CD4-positive, alpha-beta T cell treated with Interleukin-4 for 4 hours (primary cell): ENCODE measurements at places on chromosomes 3 and 15.

- DNase-seq, result no peak
These were observed 22.9 kb upstream of the HHATL start for GRCh38 chr3:42725454-42725853.

- DNase-seq, result no peak
These were observed 59.4 kb upstream of the CD96 start for GRCh38 chr3:111482574-111482973.

GRCh38 chr3:81375921-81376320 lies 385.5 kb downstream of the GBE1 start:
- no peak for DNase-seq

DNA sequence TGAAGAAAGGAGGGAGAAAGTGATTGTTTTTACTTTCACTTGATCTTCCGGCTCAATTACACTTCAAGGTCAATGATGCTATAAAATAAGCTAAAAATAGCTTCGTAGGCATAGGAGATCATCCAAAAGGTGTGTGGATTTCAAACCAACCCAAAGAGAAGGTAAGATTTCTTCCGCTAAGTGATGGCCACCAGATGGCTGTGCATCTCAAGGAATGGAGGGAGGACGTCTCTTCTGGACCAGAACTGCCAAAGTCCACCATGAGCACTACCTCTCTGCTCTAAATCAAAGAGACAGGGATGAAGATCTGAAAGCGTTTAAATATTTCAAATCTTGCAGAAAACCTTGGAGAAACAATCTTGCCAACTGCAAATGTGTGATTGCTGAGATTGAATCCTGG lies 199.1 kb upstream of the ZPLD1 start:
- no peak for DNase-seq

DNA sequence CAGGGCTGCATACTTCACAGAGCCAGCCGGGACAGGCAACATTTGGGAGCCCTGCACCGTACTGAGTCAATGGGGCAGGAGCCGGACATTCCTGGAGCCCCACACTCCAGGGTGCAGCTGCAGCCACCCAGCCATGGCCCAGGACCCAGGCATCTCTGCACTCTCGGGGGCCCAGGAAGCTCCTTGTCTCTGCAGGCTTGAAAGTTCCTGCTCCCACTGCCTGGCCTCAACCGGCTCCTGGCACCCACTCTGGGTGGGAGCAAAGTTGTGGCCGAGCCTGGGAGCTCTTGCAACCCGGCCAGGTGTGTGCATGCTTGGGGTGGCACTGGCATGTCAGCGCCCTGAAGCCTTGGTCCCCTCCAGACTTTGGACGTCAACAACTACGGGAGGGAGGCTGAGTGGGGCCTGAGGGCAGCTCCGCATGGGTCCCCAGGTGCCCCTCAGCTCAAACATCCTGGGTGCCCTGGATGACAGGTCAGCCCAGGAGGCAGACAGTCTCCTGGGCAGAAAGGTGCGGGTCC lies 833.5 kb upstream of the CADM2 start:
- no peak for DNase-seq

DNA sequence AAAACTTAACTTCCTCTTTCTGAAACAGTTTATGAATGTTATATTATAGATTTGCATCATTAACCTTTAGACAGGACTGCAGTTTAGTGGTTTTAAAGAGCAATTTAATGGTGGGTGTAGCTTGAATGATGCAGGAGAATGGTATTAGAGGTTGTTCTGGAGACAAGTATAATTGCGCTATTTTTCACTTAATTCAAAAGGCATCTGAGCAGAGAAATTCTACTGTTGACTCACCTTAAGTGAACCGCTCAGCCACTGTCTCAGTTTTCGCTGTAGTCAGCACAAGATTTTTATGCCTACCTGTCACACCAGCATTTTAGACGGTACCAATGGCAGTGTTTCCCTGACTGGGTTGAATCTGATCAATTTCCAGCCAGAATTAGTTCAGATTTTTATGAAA lies 348.8 kb upstream of the DCBLD2 start:
- DNase-seq, result no peak

GRCh38 chr3:20123131-20123652 lies 62.8 kb downstream of the SGO1 start:
- DNase-seq, result no peak

DNA sequence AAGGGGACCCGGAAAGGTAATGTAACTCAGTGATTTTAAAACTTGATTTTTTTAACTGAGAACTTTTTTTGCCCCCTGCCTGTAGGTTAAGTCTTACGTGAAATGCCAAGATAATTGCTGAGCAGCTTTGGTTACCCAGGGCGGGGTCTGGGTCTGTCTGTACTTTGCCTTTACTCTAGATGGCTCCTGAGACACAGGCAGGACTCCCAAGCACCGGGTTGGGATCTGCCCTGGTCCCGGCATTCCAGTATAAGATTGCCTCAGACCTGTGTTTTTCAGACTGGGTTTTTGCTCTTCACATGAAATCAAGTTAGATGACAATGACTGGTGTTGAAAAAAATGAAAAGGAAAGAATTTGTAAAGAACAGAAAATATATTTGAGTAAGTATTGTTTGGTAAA lies 40.3 kb downstream of the WDR76 start:
- DNase-seq, result no peak

GRCh38 chr3:72380711-72381493 lies 467.3 kb downstream of the SHQ1 start:
- no peak for DNase-seq

- DNase-seq, result no peak
These were observed 121.4 kb upstream of the PHLDB2 start for GRCh38 chr3:111737706-111738086.

DNA sequence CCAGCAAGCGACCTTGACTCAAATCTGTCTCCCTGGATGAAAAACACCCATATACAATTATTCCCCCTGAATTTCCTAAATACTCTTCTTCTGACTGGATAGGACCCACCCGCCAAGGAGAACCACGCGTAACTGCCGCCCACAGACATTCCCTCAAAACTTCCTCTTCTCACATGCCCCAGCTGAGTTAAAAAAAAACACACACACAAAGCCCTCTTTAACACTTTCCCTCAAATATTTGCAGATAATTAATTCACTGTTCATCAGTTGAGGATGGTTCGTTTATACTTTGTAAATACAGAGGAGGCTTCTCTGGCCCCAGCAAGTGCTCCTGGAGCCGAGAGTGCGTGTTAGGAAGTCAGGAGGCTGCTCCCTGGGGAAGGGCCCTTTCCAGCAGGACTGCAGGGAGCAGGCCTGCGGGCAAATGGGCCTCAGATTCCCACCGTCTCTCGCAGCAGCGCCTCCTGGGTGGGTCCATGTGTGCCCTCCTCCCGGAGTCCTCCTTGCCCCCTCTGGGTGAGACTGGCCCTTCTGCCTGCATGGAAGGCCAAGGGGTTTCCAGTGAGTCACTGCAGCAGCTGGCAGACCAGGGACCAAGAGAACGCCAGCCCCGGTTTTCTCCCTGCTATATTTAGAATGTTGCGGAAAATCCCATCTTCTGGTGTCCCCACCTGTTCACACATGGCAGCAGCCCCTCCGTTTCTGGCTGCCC lies 46.8 kb downstream of the MGLL start:
- DNase-seq, result no peak

DNA sequence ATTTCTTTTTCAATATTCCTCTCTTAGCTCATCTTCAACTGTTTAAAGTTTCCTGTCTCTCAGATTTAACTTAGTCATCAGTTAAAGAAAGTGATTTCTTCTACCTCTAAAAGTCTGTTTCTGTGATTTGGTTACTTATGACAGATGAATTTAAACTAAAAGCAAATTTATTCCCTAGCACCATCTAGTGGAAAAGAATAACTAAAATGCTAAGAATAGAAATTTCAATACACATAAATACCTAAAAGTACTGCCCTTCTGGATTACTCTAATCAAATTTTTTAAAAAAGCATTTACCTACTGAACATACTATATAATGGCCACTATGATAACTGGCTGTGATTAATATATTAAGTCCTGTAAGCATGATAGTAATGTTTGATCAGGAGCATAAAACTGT lies 14.0 kb upstream of the ZCWPW2 start:
- no peak for DNase-seq

GRCh38 chr3:43334976-43335375 lies 48.6 kb downstream of the SNRK start:
- DNase-seq, result no peak
